ENCODE measurements at places on chromosomes 5 and 9.
A peak's percentile ranks its signal among the peaks of the same experiment; 100 is the strongest.

DNA sequence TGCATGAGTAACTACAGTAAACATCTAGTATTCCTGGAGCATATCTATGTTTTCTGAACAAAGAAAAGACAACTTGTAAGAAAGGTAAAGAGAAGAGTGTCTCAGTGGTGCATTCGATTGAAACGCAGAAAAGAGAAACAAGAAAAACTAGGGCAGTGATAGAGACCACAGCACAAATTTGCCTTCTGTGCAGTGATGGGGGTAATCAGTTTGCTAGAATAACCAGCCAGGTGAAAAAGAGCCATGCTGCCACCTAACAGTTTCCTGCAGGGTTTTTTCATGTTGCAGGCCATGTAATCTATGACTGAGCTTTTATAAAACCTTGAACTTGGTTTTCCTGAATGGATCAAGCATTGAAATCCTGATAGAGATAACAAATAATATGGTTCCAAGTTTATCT lies 198.4 kb upstream of the MEF2C start:
- peak; percentile 3 for DNase-seq

DNA sequence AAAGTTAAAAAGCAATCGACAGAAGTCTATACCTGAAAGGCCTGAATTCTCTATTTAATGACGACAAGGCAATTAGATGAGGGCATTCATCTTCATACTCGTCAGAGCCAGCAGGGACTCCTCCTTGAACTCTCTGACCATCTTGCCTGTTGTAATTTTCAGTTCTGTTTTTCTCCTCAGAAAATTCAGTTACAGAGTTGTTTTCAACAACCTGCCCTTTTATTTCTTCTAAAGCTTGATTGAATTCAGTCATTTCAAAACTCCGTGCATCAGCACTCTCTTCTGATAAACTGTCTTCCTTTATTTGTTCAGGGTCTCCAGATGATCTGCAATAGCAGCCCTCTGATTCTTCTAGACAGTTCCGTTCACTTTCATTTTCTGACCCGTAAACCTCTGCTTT lies 15.6 kb downstream of the RIOK2 start:
- DNase-seq: no peak

GRCh38 chr5:51997949-51998348 lies 614.7 kb downstream of the ISL1 start:
- no peak for DNase-seq

DNA sequence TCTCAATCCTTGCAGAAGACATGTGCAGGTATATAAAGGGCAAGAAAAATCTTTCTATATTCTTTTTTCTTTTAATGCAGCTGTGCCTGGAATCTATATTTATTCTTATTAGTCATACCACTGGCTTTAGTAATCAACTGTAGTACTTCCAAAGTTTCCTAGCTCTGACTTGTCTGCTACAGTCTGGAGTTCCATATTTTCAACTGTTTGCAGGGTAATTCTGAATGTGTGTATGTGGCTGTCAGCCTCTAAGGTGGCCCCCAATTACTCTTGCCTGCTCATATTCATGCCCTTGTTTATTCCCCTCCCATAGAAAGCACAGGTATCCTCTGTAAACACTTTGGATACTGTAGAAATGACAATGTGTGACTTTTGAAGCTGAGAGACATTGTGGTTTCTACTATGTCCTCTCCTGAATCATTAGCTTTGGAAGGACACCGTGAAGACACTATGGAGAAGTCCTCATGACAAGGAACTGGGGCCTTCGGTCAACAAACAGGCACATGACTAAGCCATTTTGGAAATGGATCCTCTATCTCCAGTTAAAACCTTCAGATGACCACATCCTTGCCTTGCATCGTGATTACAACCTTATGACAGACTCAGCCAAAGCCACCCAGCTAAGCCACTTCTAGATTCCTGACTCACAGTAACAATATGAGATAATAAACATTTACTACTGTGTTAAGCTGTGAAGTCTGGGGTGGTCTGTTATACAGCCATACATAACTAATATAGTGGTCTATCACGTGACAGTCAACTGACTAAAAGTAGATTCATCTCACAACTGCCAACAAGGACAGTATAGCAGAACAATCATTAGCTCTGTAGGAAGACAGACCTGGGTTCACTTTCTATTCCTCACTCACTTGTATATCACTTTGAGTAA lies 49.5 kb upstream of the SUSD1 start:
- DNase-seq: no peak

GRCh38 chr5:170491479-170491878 lies 12.3 kb upstream of the KCNIP1 start:
- DNase-seq: peak; percentile 4

DNA sequence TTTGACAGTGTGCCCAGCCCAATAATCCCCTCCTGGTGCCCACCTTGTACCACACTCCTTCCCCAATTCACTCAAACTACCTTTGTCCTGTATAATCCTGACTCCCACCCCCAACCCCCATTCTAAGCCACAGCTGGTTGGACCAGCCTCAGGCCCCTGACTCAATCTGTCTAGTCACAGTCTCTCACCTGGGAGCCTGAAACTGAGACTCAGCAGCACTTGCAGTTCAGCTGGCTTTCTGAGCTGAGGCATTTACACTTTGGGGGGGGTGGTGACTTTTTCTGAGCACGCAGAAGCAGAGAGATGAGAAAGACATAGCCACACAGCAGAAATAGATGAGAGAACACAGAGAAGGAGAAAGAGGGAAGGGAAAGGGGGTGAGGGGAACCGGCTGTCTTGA lies 247.3 kb downstream of the MAN2A1 start:
- no peak for DNase-seq

DNA sequence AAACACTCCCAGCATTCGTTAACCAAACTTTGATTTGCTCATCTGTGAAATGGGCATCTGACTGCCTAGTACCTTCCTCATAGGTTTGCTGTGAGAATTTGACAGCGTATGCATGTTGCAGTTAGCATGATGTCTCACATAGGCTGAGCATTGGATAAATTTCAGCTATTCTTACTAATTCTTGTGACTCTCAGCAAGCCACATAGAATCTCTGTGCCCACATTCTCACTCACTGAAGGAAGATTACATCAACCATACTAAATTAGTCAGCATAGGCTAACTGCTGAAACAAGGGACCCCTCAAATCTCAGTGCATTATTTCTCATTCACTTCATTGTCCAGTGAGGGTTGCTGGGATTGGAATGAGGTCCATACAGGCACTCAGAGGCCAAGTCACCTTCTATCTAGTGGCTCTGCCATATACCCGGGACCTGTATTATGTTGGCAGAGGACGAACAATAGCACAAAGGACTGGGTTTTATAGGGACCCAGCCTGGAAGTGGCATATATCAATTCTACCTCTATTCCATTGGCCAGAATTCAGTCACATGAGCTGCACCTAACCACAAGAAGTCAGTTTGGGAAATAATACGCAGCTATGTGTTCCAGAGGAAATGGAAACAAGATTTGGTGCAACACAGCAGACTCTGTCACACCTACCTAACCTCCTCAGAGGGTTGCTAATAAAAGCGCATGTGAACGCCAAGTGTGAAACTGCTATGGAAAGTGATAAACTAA lies 4.2 kb upstream of the PTGER4 start:
- no peak for DNase-seq

All from NCI-H526 treated with DMSO at 0.1 percent for 48 hours (cell line).